ENCODE measurements at places on chromosomes 4 and X.

GRCh38 chr4:30856795-30857564 lies 136.8 kb downstream of the PCDH7 start:
- no peak for DNase-seq

- no peak for DNase-seq
Measured at GRCh38 chr4:114385195-114385985, 213.2 kb upstream of the UGT8 start.

DNA sequence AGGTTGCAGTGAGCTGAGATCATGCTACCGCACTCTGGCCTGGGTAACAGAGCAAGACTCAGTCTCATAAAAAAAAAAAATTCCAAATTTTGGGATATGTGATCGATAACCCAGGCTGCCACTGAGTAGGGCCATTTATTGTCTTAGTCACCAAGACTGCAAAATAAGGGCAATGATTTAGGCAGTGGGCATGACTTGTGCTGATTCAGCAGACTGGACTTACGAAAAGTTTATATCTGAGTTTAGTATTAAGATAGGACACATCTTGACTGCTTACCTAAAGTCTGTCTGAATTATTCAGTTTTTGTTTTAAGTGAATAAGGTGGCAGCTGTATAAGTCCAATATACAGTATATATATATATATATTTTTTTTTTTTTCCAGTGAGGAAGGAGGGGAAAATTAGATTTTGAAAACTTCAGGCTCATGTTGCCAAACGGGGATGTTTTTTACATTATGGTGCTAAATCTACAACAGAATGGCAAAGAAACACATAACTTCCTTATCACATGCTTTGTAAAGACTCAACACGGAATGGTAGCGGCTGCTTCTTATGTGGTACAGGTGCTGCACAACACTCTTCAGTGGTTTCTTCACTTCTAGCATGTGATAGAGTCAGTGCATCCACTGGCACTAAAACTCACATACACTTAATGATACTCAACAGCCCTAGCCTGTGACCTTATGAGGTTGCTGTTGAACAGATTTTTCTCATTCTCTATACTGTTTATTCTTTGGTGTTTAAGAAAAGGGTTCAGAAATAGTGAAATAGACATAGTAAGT lies 6.5 kb downstream of the TEX13D start:
- no peak for DNase-seq

- no peak for DNase-seq
Measured at GRCh38 chr4:102324730-102325129, 20.6 kb downstream of the SLC39A8 start.

DNA sequence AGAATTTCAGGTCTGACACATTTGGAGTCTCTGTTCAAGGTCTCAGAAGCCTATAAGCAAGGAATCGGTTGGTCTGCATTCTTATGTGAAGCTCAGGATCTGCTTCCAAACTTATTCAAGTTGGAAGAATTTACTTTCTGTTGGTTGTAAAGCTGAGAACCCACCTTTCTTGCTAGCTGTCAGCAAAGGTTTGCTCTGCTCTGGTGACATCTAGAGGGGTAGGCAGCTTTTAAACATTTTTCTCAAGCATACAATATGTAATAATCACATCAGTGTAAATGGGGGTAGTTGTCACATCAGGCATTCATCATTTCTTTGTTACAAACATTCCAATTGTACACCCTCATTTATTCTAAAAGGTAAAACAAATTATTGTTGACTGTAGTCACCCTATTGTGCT lies 935.2 kb downstream of the TRAM1L1 start:
- no peak for DNase-seq

GRCh38 chr4:125501568-125501967 lies 186.8 kb downstream of the FAT4 start:
- no peak for DNase-seq

DNA sequence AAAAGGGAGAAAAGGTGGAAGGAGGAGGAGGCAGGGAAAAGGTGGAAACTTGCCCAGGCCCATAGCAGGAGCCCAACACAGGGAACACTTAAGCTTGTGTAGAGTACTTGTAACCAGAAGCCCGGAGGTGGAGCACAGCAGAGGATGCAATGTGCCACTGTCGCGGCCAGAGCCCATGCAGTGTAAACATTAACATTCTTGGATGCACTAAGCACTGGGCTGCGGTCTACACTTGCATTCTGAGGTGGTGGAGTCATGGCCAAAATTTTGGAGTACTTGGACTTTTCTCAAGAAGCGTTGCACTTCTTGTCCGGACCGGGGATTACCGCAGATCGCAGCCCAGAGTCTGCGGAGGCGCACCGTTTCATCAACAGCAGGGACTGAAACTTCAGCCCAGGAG lies 4.5 kb upstream of the RHOXF1 start:
- DNase-seq, result no peak
